ENCODE measurements at places on chromosomes 5 and 9. TPM values are rescaled to one million over a fixed set of nuclear protein-coding genes. Genes with fewer than 3 reads are reported as not detected.

The SUSD3 gene
- total RNA-seq, result 1.1 TPM

The IFNA13 gene
- total RNA-seq, result not detected

The TTLL11 gene
- total RNA-seq, result 6.6 TPM

The WDR38 gene
- not detected for total RNA-seq

The GPR21 gene
- 3.2 TPM for total RNA-seq

The NME5 gene
- total RNA-seq, result 2.0 TPM

The ELL2 gene
- 190 TPM for total RNA-seq

The SERF1A gene
- 5.1 TPM for total RNA-seq

The PCDHGA12 gene
- 3.8 TPM for total RNA-seq

The NEUROG1 gene
- total RNA-seq, result not detected

The STPG3 gene
- total RNA-seq, result not detected

The JAKMIP2 gene
- total RNA-seq, result 0.19 TPM

The FOXD1 gene
- 0.22 TPM for total RNA-seq

The UNC13B gene
- 17.5 TPM for total RNA-seq

Measured in subcutaneous adipose tissue (tissue), 4 donors.